Left ventricle myocardium inferior (tissue), 1 donor: ENCODE measurements at places on chromosomes 12 and 14. TPM values are rescaled to one million over a fixed set of nuclear protein-coding genes. Genes with fewer than 3 reads are reported as not detected.

DNA sequence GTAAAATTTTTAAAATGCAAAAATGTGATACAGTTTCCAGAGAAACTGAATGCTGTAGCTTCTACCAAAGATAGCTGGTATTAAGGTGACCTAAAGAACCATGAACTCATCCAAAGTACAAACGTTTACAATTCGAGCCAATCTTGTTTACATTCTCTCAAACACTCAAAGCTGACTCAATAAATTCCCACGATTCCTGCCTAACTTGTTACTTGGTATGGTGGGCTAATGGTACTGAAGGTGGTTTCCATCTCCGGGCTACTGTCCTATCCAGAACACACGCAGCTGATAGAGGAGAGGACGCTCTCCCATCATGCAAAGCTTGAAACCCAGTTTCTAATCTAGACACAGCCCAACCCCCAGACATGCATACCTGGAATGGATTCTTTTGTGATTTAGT lies 31.5 kb downstream of the RAD9B start:
- DNase-seq: no peak

Gene TSPAN19
- 0.33 TPM for total RNA-seq

GRCh38 chr12:114272605-114273004 lies 133.3 kb downstream of the TBX5 start:
- no peak for DNase-seq

DNA sequence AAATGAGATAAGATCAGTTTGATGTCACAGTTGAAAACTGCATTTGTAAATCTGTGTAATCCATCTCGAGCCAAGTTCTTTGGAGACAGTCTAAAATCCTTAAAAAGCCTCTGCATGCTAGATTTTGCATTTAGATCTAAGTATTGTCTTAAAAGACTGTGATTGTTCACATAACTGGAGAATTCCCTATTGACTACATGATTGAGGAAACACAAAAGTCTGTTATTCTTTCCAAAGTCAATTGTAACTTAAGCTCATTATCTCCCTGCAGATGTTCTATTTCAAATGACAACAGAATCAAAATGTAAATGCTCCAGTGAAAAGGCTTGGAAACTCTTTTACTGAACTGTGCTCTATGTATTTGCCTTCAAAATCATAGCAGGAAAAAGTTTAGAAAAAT lies 77.8 kb downstream of the MYF5 start:
- no peak for DNase-seq

Gene PKP2
- total RNA-seq: 428 TPM

DNA sequence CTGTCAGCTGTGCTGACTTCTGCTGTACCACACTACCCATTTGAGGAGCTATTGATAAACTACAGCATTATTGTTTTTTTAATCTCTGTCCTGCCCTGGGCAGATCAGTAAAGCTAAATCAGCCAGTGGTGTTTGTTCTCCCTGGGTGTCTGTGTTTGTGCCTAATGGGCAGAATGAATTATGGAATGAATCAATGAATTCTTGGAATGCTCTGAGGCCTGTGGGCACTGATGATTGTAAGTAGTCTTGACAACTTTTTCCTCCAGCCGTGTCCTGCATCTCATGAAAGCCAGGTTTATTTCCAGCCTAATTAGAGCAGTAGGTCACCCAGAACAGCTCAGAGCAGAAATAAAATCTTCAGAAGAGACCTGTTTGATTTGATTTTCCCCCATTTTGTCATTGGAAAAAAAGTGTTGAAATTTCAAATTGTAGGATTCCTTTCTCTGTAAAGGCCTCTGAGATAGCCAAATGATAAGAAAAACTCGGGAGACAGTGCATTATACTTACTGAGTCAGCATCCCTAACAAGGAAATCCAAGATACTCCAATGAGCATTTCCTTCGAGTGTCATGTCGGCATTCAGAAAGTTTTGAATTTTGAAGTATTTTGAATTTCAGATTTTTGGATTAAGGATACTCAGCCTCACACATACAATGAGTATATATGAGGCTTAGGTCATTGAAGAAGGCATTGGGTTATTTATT lies 19.4 kb upstream of the EVL start:
- no peak for DNase-seq

DNA sequence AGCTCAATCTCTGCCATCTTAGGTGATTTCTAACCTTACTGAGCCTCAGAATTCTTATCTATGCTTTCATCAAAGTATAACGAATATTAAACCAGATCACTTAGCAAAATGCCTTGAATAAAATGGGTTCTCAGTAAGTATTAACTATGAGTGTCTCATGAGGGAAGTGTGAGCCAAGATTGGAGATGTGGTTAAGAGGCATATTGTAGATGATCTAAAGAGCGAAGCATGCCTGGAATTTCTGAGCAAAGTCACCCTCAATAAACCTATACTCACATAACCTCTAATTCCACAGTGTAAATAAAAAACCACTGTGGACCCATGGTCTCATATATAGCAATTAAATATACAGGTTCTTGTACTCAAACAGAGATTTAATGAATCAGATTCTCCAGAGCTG lies 193.1 kb upstream of the FSCB start:
- no peak for DNase-seq

DNA sequence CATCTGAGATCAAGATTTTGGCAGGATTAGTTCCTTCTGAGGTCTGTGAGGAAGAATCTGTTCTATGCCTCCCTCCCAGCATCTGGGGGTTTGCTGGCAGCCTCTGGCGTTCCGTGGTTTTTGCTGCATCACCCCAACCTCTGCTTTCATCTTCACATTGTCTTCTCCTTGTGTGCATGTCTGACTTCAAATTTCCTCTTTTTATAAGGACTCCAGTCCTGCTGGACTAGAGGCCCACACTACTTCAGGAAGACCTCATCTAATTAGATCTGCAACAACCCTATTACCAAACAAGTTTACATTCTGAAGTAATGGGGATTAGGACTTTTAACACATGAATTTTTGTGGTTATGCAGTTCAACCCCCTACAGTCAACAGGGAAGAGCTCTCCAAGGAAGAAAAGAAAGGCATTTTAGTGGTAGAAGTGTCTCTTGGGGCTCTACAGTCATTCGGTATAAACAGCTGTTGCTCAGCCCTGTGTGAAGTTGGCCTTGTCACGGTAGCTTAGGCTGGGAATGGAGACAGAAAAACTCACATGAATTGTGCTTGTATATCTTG lies 89.7 kb downstream of the CAND1 start:
- DNase-seq: no peak

DNA sequence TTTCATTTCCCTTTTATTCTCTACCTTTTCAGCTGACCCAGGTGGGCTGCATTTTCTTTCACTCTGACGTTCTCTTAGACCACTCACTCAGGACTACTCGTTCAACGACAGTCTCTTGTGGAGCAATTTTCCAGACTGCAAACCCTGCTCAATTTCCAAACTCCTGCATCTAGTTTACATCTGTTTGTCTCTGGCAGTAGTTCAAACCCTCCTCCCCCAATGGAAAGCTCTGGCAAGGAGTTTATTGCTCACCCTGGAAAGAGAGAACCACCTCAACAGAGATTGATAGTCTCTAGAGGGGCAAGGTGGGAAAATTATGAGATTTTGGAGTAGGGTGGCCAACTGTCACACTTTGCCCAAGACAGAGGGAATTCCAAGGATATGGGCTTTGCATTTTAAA lies 130.2 kb downstream of the TSHR start:
- DNase-seq: no peak

Gene PDE3A
- total RNA-seq: 161 TPM

GRCh38 chr14:101034986-101035385 lies 131.5 kb upstream of the RTL1 start:
- no peak for DNase-seq

GRCh38 chr12:45336331-45336730 lies 120.4 kb downstream of the ANO6 start:
- no peak for DNase-seq

Gene PPP1CC
- 156 TPM for total RNA-seq

DNA sequence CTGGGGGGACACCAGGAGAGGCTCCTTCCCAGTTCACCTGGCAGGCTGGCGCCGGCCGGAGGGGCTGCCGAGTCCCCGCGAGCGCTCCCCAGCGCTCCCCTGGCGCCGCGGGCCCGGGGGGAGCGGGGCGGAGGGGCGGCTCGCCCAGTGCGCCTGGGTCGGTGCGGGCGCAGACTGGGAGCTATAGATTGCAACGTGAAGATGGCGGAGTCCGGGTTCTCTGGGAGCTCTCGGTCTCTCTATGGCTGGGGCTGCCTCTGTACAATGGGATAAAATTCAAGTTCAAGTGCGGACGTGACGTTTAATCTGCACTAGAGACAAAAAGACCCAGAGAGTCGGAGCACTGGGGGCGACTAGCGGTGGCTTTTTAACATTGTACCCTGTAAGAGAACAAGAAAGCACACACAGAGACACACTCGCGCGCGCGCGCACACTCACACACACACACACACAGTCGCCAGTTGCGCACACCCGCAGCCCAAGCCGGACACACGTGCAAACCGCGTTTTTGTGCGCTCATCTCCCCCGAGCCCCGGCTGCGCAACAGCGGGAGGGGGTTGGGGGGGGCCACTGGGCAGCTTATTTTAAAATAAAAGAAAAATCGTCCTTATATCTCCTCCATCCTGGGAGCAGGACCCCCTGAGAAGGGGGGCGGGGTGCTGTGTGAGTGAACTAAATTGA lies at the start of gene BCL11B:
TSS of gene BCL11B (minus strand) at position 247 of the 681 bp plus-strand sequence. CDS start 979 bp downstream, outside the sequence.
- peak; percentile 33 for DNase-seq

Gene ITGB7
- total RNA-seq: 1.1 TPM

Gene TAS2R13
- 0.41 TPM for total RNA-seq

Gene BATF
- 0.93 TPM for total RNA-seq
